Endothelial cell of umbilical vein (primary cell): ENCODE measurements at places on chromosomes 16 and 17.

GRCh38 chr16:86457501-86458148 is 52.7 kb upstream of the FOXF1 start:
- DNase-seq: no peak

- no peak for DNase-seq
Observed at GRCh38 chr17:37327341-37328090, 48.3 kb upstream of the C17orf78 start.

- DNase-seq: no peak
Observed at GRCh38 chr17:3852561-3852960, 6.5 kb upstream of the NCBP3 start.

- no peak for DNase-seq
Observed at GRCh38 chr17:34369571-34369970, 6.5 kb upstream of the CCL1 start.

DNA sequence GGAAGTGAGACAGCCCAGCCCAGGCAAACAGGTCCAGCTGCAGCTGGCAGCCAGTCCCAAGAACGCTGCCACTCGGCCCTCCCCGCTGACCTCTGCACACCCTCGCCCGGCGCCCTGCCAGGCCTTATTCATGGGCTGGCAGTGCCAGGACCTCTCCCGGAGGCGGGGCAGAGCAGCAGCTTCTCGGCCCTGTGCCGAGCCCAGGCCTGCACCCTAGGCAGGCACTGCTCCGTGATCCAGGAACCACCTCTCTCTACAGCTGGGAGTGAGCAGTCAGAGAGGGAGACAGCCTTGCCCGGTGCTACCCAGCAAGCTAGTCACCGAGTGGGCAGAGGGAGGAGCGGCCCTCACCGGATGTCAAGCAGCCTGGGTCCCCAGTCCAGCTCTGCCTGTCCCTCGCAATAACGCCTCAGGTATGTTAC is 79.9 kb upstream of the CBX4 start:
- DNase-seq: peak; percentile 62

GRCh38 chr16:48105456-48105855 is 50.3 kb downstream of the ABCC12 start:
- no peak for DNase-seq

GRCh38 chr17:50620237-50620636 is 14.4 kb upstream of the ABCC3 start:
- DNase-seq: no peak

DNA sequence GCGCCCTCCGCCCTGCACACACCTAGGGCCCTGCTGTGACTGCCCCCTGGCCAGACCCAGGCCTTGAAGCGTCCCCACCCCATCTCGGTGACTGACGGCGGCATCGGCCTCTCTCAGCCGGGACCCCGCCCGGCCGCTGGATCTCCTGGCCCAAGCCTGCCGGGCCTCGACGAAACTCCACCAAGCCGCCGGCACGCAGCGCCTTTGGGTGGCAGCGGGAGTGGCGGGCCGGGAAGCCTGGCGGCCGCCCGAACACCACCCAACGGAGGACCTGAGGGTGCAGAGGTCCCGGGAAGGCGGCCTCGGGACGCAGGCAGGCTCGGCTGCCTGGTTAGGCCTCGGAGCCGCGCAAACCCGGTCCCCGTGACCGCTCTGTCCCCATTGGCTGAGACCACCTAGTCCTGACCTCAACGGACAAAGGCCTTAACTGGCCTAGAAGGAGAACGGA is 12.0 kb upstream of the TMEM97 start:
- DNase-seq: no peak

GRCh38 chr16:64240586-64240985 is 881.3 kb downstream of the CDH11 start:
- no peak for DNase-seq

DNA sequence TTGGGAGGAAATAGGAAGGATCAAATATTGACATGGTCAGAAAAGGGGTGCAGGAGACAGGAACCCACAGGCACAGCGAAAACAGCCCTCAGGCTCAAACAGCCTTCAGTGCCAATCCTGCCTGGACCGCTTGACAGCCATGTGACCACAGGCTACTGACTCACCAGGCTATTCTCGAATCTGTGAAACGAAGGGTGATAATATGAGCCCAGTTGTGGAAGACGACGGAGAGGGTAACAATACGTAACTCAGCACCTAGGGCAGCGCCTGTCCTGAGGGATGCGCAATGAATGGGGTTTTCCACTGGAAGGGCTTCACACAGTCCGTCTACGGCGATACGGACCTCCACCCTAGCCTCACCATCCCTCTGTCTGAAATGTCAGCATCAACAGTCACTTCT is 117.3 kb upstream of the RCVRN start:
- DNase-seq: no peak

- no peak for DNase-seq
Observed at GRCh38 chr17:52181782-52182181, 23.3 kb upstream of the CA10 start.

DNA sequence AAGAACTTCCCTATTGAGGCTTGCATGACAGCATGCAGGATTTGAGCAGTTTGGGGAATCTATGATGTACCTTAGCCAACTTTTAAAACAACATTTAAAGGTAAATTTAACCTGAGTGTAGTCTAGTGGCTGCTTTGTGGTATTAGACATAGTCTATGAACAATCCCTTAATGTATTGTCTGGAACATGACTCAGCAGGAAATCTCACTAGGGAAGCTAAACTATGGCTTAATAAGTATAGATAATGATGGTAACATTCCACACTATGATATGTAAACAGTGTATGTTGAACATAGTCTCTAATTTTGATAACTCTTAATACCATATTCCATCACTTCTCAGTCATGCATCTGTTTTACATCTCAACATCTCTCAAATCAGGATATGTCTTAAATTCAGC is 52.1 kb upstream of the SLC12A3 start:
- DNase-seq: peak; percentile 77

- DNase-seq: no peak
Observed at GRCh38 chr16:26987597-26988010, 79.1 kb upstream of the C16orf82 start.

DNA sequence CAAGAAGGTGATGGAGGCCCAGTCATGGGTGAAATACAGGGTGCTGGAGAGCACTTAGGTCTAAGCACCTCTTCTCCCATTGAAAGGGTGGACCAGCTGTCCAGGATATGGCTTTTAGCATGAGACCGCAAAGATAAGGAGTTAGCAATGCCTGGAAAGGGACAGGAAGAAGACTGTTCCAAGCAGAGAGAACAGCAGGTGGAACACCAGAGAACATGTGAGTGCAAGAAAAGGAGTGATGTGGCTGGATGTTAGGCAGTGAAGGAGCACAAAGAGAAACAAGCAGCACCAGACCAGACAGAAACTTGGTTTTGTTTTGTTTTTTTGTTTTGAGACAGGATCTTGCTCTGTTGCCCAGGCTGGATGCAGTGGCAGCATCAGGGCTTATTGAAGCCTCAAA is 45.4 kb upstream of the CCL1 start:
- DNase-seq: no peak

GRCh38 chr17:39939588-39940419 is 12.3 kb downstream of the LRRC3C start:
- DNase-seq: peak; percentile 31

GRCh38 chr17:7464081-7464480 is 15.3 kb downstream of the ZBTB4 start:
- no peak for DNase-seq

- no peak for DNase-seq
Observed at GRCh38 chr16:67750466-67750865, 31.4 kb upstream of the GFOD2 start.

DNA sequence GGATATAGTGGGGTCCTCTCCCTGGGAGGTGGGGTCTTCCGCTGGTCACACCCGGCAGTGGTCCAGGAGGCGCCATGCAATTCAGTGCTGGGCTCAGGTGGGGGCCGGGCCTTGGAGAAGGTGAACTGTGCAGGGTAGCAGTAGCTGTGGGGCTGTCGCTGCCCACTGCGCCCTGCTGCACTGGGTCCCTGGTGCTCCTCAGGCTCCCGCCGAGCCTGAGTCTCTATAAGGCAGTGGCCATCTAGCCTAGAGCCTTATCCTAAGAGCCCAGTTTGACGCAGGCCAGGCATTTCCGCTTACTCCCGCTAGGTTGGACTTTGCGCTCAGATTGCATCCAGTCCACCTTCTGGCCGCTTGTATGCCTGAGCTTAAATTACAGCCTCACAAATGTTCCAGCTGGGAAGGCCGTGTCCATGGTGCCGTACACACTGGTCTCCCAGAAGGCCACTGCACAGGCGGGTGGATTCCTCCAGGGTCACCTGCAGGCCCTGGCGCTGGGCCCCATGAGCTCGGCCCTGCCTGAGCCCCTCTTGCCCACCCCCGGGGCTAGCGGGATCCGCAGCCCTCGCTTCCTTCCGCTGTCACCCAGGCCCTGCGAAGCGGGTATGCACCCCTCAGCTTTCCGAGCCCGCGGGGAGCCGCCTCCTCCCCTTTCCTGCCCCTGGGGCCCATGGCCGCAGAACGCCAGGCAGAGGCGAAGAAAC is 1762.2 kb downstream of the TP53TG3F start:
- DNase-seq: no peak

DNA sequence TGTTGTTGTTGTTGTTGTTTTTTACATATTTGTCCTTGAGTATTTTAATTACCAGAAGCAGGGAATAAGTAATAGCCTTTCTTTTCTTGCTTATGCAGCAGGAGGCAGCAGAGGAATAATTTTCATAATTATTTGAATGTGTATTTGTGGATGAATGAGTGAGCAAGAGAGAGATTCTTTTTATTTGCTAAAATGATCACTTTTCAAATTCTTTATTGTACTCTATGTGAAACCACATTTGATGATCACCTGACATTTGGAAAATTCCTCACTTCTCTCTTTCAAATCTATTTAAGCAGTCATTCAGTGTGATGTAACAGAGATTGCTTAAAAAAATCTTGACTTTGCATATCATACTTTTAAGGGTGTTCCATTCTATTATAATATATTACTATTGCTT is 223.6 kb downstream of the BCAS3 start:
- DNase-seq: no peak

DNA sequence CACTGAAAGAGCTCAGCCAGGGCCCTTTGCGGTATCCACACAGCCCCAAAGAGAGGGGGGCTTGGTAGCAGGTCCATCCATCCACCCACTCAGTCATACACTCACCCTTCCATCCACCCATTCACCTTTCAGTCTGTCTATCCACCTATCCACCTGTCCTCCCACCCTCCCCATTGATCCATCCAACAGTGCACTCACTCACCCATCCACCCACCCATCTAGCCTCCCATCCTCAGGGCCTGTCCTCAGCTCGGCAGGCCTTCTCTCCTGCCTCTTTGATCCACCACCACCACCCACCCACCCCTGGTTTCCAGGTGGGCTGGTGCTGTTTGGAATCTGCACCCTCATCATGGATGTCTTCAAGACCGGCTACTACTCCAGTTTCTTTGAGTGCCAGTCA is 1.2 kb downstream of the OTOP2 start:
- no peak for DNase-seq

DNA sequence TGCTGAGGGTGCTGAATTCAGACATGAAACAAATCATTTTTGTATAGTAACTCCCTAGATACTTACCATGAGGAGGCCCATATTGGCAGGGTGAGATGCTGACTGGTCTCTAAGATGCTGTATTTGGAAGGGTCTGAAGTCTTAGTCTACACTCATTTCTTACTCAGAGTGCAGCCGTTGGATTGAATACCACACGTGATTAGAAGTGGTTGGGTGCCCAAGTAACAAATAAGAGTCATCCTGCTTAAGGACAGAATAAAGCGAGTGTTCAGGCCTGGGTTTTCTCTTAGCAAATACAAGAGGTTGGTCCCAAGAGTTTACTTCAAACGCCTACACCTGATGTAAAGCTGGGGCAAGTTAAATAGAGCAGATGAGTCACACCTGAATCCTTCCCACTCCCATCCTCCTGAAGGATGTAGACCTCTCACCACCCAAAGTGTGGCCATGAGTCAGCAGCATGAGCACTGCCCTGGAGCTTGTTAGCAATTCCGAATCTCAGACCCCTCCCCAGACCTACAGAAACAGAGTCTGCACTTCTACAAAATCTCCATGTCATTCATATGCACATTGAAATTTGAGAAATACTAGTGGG is 284.6 kb upstream of the CDH5 start:
- no peak for DNase-seq

- no peak for DNase-seq
Observed at GRCh38 chr16:64870859-64871258, 251.0 kb downstream of the CDH11 start.

DNA sequence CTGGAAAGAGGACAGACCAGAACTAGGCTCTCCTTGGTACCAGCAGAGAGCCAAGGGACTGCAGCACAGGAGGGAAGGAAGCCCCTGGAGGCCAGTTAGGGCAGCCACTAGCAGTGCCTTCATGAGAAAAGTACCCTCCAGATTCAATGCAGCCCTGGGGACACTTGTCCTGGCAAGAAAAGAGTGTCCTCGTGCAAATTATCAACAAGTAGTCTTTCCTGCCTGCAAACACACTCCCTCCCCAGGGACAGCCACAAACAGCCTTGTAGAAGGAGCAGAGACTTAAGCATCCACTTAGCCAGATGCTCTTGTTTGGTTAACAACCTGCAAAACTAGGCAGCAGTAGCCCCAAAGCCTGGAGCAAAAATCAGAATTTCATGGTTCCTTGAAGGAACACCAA is 24.3 kb downstream of the CENPV start:
- peak; percentile 6 for DNase-seq

GRCh38 chr16:83245061-83245460 is 562.7 kb upstream of the HSBP1 start:
- DNase-seq: no peak

DNA sequence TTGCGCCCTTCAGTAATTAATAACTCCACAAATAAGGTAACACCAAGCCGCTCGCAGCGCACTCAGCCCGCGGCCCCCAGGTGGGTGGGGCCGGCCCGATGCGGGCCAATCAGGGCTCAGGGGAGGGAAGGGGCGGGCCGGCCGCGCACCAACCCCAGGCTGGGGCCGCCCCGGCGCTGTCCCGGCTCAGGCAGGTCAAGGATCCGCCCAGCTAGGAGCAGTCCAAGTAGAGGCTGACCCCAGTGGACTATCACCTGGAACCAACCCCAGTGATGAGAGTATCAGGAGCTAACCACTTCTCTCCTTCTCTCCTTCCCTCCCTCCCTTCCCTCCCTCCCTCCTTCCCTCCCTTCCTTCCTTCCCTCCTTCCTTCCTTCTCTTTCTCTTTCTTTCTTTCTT is 110.8 kb downstream of the C16orf78 start:
- DNase-seq: no peak

GRCh38 chr17:65334406-65334805 is 197.2 kb downstream of the RGS9 start:
- DNase-seq: no peak

GRCh38 chr16:78389009-78389498 is 289.6 kb downstream of the WWOX start:
- no peak for DNase-seq

DNA sequence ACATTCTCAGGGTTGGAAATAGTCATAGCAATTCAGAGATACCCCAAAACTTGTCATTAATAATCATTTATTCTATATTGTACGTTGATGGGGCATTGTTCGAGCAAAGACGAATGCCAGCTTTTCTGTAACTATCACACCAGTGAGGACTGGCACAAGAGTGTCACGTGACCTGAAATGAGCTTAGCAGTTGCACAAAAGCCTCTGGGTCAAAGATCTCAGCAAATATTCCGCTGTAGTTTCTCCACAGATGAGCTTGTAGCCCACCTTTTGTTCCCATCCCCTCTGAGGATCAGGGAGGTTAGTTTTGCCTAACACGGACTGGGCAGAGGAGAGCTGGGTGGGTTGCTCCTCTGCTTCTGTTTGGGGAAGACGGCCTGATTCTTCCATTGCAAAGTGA is 18.2 kb downstream of the IRX3 start:
- no peak for DNase-seq
